ENCODE measurements at places on chromosomes 12 and 14. TPM values are rescaled to one million over a fixed set of nuclear protein-coding genes. Genes with fewer than 3 reads are reported as not detected.

DNA sequence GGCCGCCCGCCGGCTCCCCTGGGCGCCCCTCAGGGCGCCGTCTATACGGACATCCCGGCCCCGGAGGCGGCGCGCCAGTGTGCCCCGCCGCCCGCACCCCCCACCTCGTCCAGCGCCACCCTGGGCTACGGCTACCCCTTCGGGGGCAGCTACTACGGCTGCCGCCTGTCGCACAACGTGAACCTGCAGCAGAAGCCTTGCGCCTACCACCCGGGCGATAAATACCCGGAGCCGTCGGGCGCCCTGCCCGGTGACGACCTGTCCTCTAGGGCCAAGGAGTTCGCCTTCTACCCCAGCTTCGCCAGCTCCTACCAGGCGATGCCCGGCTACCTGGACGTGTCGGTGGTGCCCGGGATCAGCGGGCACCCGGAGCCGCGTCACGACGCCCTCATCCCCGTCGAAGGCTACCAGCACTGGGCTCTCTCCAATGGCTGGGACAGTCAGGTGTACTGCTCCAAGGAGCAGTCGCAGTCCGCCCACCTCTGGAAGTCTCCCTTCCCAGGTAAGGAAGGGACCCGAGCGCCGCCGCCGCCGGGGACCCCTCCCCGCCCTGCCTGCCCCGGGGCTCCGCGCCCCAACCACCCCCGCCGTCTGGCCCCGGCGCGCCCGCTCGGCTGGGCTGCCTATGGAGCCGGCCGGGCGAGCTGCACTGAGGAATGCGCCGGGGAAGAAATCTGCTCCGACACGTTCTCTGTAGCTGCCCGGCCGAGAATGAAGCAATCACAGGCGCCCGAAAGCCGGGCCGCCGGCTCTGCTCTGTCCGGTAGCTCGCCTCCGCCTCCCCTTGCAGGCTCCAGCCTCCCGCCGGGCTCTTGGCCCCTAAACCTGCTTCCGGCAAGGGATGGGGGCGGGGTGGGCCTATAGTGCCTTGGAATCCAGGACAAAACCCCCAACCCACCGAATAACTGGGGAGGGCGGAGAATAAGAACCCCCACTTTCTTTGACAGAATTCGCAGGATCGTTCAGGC lies 794 bp downstream of the HOXC13 start:
- no peak for DNase-seq

DNA sequence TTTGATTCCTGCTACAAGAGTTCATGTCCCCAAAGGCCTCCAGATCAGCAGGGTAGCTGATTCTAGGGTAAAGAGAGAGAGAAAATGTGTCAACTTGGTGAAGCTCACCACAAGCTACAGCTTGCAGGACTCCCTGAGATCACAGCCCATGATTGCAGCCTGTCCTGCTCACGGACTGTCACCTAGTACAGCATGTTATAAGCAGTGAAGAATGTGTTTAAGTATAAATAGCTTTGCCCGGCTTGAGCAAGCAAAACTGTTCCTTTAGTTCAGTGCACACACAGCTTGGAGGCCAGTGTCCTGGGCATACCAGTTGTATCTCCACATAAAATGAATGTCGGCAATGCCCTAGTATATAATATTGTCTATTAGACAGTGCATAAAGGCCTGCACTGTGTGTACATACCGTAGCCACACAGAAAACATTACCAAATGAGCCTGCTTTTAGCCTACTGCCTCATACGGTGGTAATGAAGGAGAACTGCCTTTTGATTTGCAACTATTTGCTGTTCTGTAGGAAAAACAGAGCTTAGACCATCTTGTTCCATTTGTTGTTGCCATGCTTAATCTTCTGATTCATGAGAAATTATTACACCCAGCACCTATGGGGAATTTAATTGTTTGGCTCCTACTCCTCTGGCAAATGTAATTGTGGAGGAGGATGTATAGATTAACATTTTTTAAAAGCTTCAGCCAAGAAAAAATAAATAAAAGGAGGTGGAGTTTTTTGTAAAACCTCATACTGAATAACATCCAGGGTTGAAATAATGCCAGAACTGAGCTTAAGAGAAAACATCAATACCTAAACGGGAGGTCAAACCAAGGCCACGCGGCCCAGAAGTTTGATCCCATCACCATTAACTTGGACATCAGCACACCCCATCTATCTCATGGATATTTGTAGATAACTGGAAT lies 108.1 kb upstream of the G2E3 start:
- no peak for DNase-seq

The RNF212B gene
- not detected for total RNA-seq

- no peak for DNase-seq
Measured at GRCh38 chr12:75922944-75923642, 108.5 kb downstream of the PHLDA1 start.

- DNase-seq, result no peak
Measured at GRCh38 chr12:3131129-3131528, 54.0 kb downstream of the TSPAN9 start.

The KRT78 gene
- total RNA-seq, result not detected

Data from upper lobe of right lung (tissue), 1 donor.